NB4 (cell line): ENCODE measurements at places on chromosomes 4 and X.

- no peak for DNase-seq
Observed at GRCh38 chr4:110916505-110916904, 293.6 kb upstream of the PITX2 start.

- DNase-seq = no peak
Observed at GRCh38 chrX:44022964-44023363, 49.8 kb upstream of the NDP start.

DNA sequence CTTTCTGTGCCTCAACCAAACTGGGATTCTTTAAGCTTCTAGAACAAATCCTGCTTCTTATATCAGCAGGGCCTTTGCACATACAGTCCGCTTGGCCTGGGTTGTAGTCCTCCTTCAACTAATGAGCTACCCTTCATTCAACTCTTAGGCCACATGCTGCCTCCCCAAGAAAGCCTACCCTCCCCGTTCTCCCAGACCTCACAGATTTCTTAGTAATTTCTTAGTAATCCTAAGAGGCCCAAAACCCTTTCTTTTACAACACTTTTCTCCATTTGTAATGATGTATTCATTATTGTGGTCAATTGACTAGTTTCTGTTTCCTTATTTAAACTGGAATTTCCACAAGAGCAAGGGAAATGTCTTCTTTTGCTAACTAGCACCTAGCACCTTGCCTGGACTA lies 233.1 kb downstream of the PPP1R2C start:
- no peak for DNase-seq

GRCh38 chr4:167233685-167234315 lies 494 bp downstream of the SPOCK3 start:
- no peak for DNase-seq

GRCh38 chr4:179836179-179837075 lies 2394.2 kb upstream of the AGA start:
- peak; percentile 94 for DNase-seq

GRCh38 chrX:107826238-107827029 lies 768 bp downstream of the MID2 start:
- peak; percentile 23 for DNase-seq

GRCh38 chr4:75007891-75008290 lies 75.0 kb downstream of the PARM1 start:
- DNase-seq = no peak

- DNase-seq = no peak
Observed at GRCh38 chr4:184838249-184839074, 12.7 kb upstream of the ACSL1 start.

DNA sequence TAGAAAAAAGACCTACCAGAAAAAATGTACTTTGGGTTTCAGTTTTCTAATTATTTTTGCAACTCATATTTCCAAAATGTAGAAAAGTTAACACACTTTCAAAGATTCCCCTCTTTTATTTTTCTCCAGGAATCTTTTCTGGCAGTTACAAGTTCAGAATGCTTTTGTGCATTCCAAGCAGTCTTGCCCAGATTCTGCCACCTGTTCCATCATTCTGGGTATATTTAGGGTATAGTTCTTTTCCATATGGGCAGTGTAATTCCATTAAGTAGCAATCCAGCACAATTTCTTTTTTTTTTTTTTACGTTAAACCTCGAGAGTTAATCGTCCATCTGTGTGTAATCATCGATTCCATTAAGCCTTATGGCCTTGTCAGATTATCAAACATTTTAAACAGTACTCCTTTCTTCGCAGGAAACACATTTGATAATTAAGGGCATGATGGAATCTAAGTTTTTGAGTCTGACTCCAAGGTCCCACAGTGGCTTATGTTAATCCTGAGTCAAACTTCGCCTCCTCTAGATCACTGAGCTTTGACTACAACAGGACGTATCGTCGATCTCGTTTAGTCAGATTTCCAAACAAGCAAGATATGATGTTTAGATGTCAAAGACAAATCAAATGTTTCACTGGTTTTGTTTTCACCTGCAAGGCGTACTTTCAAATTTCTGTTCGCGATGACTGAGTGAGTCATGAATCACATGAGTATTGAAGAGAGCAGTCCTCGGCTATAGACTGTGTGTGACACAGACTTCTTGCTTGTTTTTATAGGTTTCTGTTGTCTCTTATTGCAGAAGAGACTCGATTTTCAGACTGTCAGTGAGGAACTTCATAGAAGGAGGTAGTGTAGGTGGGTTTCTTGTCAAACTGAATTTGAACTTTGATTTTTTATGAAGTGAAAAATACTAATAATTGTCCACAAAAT lies 118.9 kb upstream of the GK2 start:
- DNase-seq = no peak

DNA sequence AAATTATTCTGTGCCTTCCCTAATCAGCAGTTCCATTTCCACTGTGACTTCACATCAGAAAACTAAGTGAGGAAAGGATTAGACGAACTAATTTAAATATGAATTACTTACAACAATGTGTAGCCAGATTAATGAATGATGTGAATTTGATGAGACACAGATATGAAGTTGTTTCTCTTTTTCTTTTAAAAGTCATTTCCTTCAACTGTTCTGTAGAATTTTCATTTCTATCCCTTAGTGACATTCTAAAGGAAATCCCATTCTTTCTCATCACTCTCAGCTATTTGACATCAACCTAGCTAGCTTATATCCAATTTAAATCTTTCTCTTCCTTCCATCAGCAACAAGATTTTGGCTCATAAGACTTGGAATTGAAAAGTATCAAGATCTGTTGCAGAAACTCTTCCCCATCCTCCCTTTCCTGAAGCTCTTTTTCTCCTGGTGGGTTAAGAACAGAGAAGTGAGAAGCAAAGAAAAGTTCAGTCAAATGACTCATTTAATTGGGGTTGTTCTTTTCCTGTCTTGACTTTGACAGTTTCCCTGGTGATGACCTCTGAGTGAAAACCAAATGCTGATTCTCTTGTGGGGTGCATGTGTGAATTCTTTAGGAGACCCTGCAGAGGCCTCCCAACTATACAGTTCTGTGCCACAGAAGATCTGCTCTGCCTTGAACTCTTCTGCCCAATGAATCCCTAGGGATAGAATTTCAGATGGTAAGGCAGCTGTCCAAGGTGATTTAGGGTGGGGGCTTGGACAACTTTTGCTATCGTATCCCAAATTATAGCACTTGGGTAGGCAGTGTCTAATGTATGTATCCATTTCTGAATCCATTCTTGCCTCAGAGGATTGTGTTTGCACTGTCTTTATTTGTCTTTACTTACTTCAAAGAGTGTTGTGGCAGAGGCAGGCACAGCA lies 232.5 kb upstream of the GPRIN3 start:
- DNase-seq = no peak

DNA sequence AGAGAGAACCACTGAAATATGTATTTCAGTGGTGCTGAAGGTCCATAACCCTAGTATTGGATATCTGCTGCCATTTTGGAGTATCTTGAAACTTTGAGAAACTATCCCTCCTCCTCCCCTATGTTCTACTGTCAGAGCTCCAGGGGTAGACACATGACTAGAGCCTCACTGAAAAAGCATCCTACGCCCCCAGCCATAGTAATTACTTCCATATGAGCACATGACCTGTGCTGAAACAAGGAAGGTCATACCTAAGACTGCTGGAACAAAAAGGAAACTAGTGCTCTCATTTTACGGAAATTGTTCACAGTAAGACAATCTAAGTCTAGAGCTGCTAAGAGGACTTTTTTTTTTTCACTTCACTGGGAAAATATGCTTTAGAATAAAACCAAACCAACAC lies 42.0 kb upstream of the MAPK10 start:
- no peak for DNase-seq

DNA sequence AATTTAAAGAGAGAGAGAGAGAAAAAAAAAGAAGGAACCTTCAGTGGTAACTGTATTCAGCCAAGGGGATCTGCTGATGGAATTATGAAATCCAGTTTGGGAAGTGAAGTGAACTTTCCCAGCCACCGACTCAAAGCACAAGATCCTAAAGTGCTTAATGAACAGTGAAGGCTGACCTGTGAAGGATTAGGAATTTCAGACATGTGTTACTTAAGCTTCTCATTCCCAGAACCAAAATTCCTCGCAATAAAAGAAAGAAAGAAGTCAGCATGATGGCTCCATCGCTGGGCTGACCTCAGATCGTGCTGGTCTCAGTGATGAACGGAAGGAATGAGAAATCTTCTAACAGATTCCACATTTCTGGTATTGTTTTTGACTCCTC lies 135.2 kb downstream of the ARSF start:
- no peak for DNase-seq

DNA sequence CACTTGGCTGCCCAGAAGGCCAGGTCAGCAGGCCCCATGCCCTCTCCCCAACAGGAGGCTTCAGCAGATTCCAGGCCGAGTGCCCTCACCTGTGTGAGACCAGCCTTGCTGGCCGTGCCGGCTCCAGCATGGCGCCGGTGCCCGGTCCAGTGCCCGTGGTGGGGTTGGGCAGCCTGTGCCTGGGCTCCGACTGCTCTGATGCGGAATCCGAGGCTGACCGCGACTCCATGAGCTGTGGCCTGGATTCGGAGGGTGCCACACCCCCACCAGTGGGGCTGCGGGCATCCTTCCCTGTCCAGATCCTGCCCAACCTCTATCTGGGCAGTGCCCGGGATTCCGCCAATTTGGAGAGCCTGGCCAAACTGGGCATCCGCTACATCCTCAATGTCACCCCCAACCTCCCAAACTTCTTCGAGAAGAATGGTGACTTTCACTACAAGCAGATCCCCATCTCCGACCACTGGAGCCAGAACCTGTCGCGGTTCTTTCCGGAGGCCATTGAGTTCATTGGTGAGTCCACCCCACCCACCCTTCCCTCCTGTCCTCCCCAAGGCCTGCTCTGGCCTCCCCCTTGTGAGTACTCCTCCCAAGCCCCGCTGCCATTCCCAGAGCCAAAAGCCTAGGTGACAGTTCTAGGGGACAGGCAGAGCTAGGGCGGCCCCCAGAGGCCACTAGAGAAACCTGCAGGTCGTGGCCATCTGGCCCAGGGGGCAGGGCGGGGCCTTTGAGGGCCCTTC lies 2.3 kb downstream of the DUSP9 start:
- peak; percentile 62 for DNase-seq

DNA sequence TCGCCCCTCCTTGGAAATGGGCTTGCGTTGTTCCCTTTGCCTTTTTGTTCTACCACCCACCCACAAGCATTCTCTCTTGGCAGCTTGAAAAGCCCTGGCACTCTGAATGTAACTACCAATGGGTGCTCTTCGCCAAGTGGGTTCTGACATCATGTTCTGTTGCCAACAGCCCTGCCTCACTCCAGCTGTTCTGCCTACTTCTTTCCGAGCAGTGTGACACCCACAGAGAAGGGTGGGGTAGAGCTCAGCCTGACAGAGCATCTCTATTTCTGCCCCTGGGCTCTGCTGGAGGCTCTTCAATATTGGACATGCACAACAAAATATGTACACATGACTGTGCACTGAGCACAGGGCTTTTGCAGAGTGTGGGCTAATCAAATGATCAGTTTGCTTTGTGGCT lies 15.6 kb upstream of the EXOSC9 start:
- DNase-seq = no peak

- DNase-seq = no peak
Observed at GRCh38 chr4:48585401-48585800, 95.3 kb downstream of the ZAR1 start.

GRCh38 chrX:31200430-31200829 lies 128.6 kb upstream of the FTHL17 start:
- DNase-seq = no peak

DNA sequence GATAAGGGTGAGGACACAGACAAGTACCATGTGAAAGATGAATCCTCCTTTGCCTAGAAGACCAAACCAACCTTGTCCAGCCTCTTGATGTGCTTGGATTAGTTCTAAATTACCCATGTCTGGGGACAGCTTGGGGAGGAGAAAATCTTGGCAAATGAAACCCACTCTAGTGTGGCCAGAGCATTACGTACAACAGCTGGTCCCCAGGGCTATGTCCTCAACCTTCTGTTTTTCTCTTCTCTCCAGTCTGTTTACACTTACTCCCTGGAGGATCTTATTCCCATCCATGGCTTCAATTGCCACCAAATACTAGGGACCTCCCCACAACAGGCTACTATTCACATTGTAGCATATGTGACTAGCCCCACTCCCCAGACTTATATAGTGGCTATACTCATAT lies 384.5 kb downstream of the OPHN1 start:
- no peak for DNase-seq

GRCh38 chr4:83631066-83631465 lies 95.2 kb downstream of the GPAT3 start:
- DNase-seq = no peak

DNA sequence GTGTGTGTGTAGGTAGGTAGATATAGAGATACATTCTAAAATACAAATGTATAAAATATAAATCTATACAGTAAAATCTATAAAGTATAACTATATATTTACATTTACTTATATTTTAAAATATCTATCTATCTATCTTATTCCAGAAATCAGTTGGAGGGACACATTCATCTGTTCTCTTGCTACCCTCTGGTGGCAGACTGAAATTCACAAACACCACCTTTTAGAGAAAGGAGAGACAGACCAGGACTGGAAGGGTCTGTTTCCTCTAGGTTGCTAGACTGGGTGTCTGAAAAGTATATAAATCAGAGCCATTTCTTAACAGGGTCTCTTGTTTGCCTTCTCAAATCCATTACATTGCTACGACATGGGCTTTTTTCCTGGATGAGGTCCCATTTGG lies 343.0 kb downstream of the OPHN1 start:
- DNase-seq = no peak

GRCh38 chr4:79996851-79997250 lies 76.2 kb downstream of the ANTXR2 start:
- no peak for DNase-seq

DNA sequence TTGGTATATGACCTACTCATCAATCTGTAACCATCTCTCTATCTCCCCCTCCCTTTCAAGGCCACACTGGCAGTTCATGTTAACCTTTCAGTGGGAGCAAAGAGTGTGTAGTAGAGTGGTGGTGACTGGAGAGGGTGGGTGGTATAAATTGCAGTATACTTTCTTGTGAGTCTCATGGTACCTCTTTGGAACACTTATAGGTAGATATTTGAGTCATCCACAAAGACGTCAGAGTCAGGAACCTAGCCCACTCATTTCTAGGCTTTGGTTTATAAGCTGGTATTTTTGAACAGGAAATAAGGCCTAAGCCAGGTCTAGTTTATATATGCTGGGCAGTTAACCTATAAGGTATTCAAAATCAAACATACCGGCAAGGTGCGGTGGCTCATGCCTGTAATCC lies 36.3 kb downstream of the RLIM start:
- no peak for DNase-seq

GRCh38 chrX:26511589-26512363 lies 295.8 kb downstream of the MAGEB5 start:
- peak; percentile 21 for DNase-seq

DNA sequence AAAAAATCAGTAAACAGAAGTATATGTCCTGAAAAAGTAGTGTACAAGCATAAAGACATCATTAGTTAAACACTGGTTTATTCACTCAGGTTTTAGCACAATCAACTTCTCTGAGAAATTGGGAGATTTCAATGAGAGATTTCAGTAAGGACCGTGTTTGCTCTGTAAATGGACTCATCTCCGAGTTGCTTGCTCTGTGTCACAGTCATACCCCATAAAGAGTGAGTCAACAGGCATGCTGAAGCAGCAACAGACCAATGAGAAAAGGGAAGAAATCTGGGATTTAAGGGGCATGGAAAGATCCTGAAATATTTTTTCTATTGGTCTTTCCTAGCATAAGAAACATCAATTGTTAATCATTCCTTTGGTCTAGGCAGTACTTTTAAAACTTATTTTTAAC lies 4.7 kb downstream of the GLUD2 start:
- DNase-seq = no peak

GRCh38 chr4:139617702-139618490 lies 47.7 kb upstream of the MGST2 start:
- DNase-seq = no peak

- no peak for DNase-seq
Observed at GRCh38 chrX:109398833-109399232, 83.1 kb downstream of the GUCY2F start.

- no peak for DNase-seq
Observed at GRCh38 chr4:2142630-2143427, 83.7 kb downstream of the NAT8L start.
